ENCODE measurements at places on chromosomes 11 and 22. TPM values are rescaled to one million over a fixed set of nuclear protein-coding genes. Genes with fewer than 3 reads are reported as not detected.

AGBL2 gene
- 1.9 TPM for total RNA-seq

DNA sequence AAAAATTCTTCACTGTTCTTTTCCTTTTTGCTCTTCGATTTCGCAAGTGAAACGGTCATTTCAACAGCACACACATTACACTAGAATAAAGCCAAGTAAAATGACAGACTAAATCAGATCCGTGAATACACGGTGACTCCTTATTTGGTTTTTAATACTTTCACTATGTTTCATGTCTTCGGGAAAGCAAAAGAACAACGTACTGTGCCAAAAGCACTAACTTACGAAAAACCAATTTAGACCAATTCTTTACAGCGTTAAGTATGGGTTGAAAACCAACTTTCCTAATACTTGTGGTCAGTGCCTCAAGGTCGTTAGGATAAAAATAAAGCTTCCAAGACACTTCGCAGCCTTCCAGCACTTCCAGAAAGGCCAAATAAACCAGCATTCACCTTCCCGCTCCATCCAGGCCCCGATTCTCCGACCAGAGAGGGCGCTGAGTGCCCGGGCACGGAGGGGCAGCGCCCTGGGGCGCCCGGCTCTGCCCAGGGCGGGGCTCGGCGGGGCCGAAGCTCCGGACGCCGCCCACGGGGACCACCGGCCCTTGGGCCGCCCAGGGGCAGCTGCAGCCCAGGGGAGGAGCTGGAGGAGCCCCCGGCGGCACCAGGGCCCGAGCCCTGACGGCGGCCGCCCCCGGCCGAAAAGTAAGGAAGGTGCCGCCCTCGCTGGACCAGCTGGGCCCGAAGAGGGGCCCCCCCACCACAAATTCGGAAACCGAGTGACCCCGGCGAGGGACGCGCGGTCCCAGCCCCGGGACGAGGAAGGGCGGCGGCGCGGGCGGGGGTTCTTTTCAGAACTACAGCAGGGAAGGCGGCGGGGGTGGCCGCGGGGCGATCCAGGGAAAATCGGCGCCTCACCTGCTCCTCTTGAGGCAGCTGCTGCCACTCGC is 499 bp downstream of the ATL3 start:
- peak; percentile 34 for DNase-seq

GRCh38 chr11:123258877-123259276 is 63.8 kb upstream of the CLMP start:
- no peak for DNase-seq

- DNase-seq = no peak
These were observed 113.5 kb downstream of the SOX6 start for GRCh38 chr11:16242806-16243205.

Measured in hematopoietic multipotent progenitor cell (in vitro differentiated cells).